ENCODE measurements at places on chromosomes 16 and 17.

DNA sequence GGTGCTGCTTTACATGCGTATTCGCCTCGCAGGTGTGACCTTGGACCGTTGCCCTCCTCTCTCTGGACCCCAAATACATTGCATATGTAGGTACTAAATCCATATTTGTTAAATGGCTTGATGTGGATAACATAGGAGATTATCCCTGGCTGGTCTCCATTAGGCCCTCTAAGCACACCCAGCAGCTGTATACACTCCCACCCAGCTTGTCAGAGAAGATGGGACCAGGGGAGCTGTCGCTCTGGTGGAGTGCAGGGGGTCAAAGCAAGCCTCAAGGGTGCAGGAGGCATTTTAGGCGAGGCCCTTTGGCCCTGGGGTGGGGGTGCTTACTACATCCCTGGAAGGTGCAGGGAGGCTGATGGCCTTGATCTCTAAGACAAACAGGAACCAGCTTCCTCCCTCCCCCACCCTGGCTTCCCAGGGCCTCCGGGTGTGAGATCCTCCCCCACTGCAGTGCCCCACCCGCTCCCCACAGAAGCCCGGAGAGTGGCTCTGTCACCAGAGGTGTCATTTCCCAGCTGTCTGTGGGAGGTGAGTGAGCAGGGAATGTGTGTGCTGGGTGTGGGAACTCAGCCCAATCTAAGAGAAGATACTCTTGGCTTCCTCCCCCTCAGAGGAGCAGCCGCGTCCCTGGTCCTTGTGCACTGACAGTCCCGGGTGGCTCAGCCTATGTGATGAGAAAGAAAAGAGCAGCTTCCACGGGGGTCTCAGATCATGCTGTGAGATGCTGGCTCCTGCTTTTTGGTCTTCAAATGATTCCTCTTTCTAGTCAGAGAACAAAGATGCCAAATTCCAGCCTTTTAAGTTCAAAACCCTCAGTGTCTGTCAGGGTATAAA, 1.4 kb upstream of the VAMP2 start:
- DNase-seq: no peak

- no peak for DNase-seq
Observed at GRCh38 chr17:37045351-37045922, 96.7 kb downstream of the AATF start.

- DNase-seq: no peak
Observed at GRCh38 chr17:29388937-29389336, 1.2 kb upstream of the TAOK1 start.

DNA sequence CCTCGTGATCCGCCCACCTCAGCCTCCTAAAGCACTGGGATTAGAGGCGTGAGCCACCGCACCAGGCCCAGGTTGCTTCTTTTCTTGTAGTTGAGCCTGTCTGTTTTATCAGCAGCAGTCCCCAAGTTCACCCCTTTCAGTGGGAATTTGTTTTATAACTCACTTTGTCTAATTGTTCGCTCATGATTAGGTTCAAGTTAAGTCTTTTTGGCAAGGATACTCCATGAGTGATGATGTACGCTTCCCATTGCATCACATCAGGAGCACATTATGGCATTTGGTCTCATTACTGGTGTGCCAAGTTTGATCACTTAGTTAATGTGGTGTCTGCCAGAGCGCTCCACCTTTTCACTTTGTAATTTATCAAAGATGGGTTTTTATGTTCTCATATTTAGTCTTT, 14.4 kb upstream of the GJD3 start:
- no peak for DNase-seq

DNA sequence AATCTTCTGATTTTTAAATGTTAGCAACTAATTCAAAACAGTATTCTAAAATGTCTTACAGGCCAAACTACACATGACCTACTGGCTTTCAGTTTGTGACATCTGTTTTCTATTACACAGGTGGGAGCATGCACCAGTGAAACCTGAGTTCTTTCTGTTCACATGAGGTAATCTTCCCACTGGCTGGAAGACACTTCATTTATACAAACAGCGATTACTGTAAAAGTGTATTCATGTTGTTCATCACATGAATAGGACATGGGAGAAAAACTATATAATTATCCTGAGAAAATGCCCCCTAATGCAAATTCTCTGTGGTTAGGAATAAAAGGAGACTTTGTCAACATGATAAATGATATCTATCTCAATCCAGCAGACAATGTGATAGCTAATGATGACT, 11.1 kb upstream of the PIK3R5 start:
- DNase-seq: no peak

- no peak for DNase-seq
Observed at GRCh38 chr17:34542700-34543336, 36.6 kb upstream of the TMEM132E start.

DNA sequence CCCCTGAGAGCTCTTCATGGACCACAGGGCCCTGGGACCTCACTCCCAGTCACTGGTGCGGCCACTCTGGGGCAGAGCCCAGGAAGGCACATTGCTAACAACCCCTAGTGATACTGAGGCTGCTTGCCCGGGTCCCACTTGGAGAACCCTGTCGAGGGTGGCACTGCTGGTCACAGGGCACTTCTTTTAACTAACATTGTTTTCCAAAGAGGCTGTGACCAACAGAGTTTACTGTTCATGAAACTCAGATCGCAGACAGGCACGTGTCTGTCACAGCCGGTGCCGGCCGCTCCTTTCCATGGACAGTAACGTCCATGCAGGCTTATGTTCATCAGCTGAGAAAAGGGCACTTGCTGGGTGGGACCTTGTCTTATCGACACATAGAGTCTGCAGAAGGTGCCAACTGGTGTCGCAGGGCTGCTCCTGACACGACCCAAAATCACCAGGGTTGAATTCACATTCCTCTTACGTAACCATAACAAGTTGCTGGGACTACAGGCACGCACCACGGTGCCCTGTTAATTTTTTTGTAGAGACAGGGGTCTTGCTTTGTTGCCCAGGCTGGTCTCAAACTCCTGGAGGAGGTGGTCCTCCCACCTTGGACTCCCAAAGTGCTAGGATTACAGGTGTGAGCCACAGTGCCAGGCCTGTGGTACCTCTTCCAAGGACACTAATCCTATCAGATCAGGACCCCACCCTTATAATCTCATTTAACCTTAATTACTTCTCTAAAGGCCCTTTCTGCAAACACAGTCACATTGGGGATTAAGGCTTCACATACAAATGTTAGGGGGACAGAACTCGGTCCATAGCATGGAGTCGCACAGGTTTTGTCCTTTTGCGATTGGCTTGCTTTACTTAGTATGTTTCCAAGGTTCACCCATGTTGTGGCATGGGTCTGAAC, 1.2 kb upstream of the ZC3H18 start:
- no peak for DNase-seq

GRCh38 chr16:12193692-12194091, 217.2 kb downstream of the SNX29 start:
- no peak for DNase-seq

DNA sequence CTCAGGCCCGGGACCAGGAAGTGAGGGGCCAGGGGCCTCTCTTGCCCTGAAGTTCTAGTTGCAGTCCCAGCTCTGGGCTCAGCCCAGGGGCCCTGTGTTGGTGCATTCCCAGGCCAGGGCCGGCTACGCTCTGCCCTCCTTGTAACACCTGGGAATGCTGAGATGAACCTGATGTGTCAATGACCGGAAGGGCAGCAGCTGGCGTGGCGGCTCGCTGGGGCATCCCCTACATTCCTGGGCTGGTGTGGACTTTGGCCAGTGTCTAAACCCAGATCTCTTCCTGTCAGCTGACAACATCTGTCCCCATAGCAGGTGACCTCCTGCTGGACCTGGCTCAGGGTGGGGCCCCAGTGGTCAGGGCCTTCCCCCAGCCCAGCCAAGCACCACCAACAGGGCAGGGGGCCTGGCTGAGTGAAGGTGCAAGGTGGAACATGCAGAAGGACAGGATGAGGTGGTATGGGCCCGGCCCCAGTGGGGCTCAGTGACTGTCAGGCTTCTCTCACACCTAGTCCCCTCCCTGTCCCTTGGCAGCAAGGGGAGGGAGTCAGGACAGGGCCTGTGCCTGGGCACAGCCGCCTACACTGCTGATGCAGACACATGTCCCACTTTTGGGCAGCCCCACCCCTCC, 15.9 kb downstream of the FAM83G start:
- no peak for DNase-seq

GRCh38 chr17:81160747-81161453, 4.4 kb upstream of the PVALEF start:
- DNase-seq: no peak

DNA sequence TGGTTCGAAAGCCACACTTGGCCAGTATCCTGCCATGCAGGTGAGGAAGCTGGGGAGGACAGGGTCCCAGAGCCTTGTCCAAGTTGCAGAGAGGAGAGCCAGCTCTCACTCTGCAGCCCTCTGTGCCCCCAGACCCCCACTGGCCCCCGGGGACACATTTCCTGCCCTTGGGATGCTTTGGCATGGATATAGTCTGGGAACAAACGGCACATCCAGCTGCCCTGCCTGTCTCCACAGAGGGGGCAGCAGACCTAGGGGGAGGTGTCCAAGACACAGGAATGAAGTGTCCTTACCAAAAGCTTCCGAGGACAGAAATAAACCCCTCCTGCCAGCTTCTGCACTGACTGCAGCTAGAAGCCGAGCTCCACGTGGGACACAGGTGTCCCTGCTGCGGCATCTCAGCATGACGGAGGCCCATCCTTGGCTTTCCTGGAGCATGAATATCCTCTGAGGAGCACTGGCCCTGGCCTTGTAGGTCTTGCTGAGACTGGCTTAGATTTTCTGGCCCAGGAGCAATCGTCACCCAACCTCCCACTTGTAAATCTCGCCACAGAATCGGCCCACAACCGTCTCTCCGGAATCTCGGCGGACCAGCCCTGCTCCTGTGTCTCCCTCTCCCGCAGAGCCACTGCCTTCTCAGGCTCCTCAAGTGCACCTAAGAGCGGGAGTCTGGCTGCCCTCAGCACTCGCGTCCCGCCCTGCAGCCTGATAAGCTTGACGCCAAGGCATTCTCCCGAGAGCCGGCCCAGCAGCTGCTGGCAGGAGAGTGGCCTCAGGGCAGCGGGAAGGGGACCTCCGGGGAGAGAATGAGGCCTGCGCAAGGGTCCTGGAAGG, 1.1 kb upstream of the CAPN15 start:
- no peak for DNase-seq

GRCh38 chr16:22206842-22207714, 1.0 kb downstream of the EEF2K start:
- no peak for DNase-seq

- DNase-seq: no peak
Observed at GRCh38 chr17:31072186-31072585, 22.6 kb upstream of the NF1 start.

- DNase-seq: no peak
Observed at GRCh38 chr16:49970797-49971431, 54.1 kb upstream of the CNEP1R1 start.

DNA sequence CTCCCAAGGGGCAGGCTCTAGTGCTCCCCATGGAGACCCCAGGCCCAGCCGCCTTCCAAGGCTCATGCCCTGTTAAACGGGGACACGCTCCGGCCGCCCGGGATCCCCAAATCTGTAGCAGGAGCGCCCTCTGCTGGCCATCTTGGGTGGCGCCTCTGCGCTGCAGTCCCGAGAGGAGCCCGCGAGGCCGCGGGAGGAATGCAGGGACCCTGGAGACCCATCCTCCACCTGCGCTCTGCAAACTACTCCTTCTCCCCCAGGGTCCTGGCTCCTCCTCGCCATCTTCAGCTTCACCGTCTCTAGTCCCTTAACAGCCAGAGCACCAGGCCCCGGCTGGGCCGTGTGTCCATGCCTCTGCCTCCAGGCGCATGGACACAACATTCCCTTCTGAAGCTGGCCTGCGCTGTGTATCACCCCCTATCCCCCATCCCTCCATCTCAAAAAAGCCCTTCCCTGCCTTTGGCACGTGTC, 23.6 kb upstream of the KRT17 start:
- peak; percentile 68 for DNase-seq

- no peak for DNase-seq
Observed at GRCh38 chr17:2710803-2711607, 559 bp downstream of the CLUH start.

- no peak for DNase-seq
Observed at GRCh38 chr17:51814521-51814920, 344.0 kb downstream of the CA10 start.

GRCh38 chr16:84839054-84839453, 19.3 kb downstream of the CRISPLD2 start:
- DNase-seq: no peak

GRCh38 chr17:62085511-62086408, 20.7 kb upstream of the MED13 start:
- no peak for DNase-seq

DNA sequence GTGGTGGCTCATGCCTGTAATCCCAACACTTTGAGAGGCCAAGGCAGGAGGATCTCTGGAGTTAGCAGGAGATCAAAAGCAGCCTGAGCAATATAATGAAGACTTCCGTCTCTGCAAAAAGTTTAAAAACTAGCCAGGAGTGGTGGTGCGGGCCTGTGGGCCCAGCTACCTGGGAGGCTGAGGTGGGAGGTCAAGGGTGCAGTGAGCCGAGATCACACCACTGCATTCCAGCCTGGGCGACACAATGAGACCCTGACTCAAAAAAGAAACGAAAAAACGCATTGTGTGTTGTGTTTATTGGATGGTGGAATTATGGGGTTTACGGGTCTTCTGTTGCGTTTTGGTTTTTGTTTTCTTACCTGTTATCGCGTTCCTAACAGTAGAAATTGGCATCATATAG, 863 bp upstream of the DDX19A start:
- no peak for DNase-seq

GRCh38 chr17:74808714-74809430, 32.7 kb upstream of the NAT9 start:
- DNase-seq: no peak

GRCh38 chr17:81701288-81702071, 1.7 kb upstream of the MRPL12 start:
- DNase-seq: no peak

DNA sequence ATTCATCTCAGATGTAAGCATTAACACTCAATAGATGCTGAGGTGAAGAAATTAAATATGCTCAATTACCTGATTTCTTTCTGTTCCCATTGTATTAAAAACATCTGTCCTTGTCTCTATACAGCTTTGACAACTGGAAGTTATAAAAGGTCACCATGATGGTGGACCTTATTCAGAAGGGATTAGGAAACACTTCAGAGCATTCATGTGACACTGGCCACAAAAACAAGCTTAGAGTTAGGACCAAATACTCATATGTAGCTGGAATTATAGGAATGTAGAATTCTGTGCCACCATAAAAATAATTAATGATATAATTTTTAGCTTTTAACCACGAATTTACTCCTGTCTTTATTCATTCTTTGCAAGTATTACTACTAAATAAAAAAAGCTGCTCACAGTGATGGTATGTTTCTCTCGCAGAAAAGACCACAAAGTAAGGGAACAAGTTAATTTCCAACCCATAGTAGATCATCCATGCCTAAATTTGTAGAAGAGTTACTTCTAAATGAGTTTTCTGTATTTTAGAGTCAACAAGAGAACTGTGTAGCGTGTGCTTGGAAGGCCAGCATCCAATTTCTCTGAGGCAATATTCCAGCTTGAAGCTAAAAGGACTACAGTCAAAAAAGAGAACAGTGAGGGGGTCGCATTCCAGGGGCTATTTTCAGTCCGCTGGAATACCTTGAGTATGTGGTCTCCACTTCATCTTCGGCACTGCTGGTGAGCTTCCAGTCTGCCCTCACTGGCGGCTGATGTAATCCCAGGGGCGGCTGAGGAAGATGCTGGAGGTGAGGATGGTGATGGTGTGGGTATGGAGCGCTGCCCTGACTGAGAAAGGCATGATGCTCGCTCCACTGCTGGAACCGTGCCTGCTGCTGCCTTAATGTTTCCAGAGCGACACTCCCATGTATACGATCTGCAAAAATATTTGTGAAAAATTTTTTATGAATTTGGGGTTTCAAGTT, 63.7 kb downstream of the CACNG1 start:
- no peak for DNase-seq

Data from NCI-H2107 (cell line).